ENCODE measurements at places on chromosomes 7 and 10. TPM values are rescaled to one million over a fixed set of nuclear protein-coding genes. Genes with fewer than 3 reads are reported as not detected.

SEMA3E gene
- total RNA-seq: 24.0 TPM

NEUROG3 gene
- not detected for total RNA-seq

GRCh38 chr10:46002916-46003693 is 27.3 kb downstream of the NCOA4 start:
- no peak for DNase-seq

LIPK gene
- not detected for total RNA-seq

SMKR1 gene
- total RNA-seq: 2.2 TPM

DNA sequence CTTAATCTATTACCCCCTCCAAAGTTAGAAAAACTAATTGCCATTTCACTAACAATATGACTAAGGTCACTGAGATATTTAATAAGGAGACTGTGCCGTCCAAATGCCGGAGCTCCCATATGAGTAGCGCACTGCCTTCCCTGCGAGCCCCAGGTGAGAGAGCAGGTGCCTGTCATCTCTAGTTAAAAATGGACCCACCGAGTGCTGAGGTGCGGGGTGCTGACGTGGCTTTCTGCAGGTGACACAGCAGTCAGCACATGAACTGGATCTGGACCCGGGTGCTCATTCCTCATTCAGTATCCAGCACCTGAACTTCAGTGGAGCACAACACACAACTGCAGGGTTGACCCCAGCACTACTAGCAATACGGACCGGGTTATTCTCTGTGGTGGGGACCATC is 138.0 kb upstream of the NPS start:
- DNase-seq: no peak

DNA sequence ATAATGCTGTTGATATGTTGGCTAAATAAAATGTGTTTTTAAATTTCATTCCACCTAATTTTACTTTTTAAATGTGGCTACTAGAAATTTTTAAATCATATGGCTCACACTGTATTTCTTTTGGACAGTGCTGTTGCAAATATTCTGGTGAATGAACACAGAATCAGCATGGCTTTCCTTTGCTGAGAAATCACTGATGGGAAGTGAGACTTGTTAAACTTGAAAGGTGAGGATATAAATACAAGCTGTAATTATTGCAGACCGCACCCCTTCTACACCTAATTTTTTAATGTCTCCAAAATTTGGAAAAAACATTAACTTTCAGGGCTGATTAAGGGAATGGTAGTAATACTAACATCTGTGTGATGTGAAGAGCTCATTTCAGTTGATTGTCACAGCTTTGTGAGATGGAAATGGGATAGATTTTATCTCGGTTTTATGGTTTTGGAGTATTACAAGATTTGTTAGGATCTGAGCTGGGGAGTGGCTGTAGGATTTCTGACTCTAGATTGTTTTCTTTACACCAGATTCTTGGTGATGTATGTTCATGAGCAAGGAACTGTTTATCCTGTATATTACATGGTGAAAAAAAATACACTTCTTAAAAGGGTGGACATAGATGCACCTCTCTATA is 1.3 kb downstream of the MIOS start:
- no peak for DNase-seq

DNA sequence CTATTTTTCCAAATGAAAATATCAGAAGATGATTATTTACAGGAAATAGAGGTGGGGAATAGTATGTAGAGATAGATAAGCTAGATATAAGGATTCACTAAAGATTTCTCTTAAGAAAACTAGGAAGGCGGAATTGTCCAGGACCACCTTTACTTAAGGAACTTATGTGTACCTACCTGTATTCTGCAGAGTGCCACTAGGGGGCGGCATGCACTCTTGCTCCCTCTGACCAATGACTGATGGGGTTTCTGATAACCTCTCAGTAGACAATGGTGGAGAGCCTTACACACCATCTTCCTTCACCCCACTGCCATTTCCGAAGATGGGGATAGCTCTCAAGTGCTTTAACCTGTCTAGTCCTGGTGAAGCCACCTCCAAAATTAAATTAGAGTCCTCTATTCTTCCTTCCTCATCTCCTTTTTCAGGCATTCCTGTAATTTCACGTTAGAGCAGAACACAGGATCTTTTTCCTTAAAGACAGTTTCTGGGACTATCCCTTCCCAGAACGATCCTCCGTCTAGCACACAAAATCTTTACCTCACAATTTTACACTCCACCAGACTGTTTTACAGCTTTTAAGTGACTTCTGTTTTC is 453.1 kb downstream of the SORCS1 start:
- DNase-seq: no peak

OR6V1 gene
- total RNA-seq: not detected

DNA sequence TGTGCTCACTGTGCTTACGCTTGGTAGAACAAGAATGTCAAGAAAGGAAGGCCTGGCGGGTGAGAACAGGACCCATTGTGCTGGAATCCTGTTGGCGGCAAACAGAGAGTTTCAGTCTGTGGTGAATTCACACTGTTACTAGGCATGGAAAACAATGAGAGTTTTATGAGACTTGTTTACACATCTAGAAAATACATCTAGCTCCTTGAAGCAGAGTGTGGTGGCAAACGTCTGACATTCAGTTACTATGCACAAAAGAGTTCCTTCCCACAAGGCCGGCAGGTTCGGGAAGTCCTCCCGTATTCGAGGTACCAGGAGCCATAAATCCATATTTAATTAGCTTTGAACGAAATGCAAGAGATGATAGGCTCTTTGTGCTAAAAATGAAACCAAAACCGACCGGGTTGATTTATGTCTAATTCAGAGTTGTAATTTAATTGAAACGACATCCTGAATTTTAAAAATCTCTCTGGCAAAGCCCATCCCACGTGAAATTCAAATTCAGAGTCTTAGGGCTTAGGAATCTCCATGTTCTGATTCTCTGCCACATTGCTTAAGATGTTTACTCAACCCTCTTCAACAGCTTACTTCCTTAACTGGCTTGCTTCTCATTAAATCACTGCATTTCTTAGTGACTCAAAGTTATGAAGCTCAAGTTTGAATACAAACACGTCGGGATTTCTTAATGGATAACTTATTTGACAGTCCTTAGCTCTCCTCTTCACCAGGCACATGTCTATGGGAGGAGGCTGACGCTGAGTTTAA is 299.9 kb upstream of the PITRM1 start:
- DNase-seq: no peak

DNA sequence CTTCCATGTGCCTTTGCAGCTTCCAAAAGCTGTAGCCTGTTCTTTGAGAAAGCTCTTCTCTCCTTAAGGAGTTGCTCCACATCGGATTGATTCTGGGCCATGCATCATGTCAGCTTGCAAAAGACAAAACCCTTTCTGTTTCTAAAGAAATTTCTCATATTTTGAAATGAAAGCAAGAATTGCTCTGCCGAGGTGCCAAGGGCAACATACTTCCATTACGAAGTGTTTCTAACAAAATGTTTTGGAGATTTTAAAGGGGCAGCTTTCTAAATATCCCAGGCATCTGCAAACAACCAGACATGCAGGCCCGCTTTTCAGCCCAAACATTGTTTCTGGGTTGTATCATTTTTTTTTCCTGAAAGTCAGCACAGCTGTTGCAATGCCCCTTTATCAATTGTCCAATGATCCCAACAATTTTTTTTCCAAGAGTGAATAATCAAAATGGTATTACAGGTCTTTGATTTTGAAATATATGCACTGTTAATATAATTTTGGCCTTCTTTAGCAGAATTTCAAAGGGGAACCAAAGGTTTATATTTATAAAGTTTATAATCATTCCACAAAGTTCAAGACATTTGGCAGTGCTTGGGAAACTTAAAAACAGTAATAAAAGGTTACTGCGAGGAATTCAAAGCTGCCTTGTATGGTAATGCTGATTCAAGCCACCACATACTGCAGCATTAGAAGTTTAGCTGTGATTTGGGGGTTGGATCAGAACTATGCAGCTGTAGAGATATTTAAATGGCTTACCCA is 61.0 kb downstream of the TES start:
- no peak for DNase-seq

DNA sequence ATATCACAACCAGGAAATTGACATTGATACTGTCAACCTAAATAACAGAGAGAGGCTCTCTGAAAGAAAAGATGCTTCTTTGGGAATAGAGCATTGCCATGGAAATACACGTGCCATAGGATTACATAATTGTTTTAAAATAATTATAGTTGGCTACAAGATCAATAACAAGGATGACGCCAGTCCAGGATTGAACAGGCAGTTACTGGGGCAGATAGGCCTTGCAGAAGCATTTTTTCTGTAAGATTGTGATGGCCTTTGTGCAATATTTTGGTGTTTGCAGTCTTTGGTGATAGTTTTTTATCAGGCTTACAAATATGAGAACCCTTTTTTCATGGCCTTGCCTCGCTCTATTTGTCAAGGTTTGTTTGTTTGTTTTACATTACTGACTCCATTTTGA is 10.5 kb downstream of the ACADSB start:
- no peak for DNase-seq

MKX gene
- total RNA-seq: 0.94 TPM

- no peak for DNase-seq
Observed at GRCh38 chr10:49534670-49535381, 4.1 kb downstream of the ERCC6 start.

- no peak for DNase-seq
Observed at GRCh38 chr7:130938661-130939060, 204.7 kb upstream of the KLF14 start.

DNA sequence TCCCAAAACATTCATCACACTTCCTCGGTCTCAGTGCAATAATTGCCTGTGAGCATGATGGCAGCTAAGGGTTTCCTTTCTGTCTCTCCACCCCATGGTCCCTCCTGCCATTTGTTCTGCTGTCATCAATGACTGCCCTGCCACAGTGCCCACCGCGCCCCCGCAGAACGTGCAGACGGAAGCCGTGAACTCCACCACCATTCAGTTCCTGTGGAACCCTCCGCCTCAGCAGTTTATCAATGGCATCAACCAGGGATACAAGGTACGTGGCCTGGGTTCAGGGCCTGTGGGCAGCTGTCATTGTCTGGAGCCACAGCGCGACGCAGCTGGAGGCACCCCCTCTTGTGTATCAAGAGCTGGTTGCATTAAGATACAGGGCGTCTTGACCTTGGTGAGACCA is 632.9 kb upstream of the FOXK1 start:
- no peak for DNase-seq

PGAM2 gene
- 0.62 TPM for total RNA-seq

PON2 gene
- 76.1 TPM for total RNA-seq

GRCh38 chr7:45651540-45651939 is 77.4 kb downstream of the ADCY1 start:
- no peak for DNase-seq

DNA sequence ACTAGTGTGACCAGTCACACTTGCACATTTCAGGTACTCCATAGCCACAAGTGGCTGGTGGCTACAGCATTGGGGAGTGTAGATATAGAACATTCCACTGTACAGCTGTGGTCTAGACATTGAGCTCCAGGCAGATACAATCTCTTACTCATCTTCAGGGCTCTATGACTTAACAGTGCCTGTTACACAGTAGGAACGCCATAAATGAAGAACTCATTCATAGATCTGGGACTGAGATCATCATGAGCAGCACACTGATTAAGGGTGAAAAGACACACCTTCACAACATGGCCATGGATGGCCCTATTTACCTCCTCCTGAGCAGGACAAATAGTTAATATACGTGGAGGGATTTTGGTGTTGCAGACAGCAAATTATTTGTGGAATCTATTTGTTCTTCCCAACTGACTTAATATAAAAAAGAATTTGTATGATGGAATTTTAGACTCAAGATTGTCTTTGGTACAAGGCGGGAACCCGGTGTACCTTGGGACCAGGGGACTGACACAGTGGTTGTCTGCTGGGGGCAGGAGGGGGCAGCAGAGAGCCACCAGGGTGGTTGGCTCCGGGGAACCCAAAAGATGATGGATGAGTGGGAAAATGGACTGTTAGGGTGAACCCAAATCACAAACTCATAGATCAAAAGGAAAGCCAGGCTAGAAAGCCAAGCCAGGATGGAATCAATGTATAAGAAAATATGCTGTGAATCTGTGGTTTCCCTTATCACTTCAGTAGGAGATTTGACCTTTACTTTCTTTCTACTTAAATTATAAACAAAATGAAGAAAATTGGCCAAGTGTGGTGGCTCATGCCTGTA is 24.3 kb upstream of the CPA2 start:
- DNase-seq: peak; percentile 58

DNA sequence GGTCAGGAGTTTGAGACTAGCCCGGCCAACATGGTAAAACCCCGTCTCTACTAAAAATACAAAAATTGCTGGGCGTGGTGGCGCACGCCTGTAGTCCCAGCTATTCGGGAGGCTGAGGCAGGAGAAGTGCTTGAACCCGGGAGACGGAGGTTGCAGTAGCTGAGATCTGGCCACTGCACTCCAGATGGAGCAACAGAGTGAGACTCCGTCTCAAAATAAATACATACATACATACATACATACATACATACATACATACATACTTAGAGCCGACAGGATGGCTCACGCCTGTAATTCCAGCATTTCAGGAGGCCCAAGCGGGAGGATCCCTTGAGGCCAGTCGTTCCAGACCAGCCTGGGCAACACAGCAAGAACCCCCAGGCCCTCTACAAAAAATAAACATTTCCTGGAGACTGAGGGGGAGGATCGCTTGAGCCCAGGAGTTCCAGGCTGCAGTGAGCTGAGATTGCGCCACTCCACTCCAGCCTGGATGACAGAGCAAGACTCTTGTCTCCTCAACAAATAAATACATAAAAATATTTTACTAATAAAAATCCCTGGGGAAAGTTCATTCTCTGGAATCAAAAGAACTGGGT is 90.9 kb upstream of the TNRC18 start:
- DNase-seq: no peak

DNA sequence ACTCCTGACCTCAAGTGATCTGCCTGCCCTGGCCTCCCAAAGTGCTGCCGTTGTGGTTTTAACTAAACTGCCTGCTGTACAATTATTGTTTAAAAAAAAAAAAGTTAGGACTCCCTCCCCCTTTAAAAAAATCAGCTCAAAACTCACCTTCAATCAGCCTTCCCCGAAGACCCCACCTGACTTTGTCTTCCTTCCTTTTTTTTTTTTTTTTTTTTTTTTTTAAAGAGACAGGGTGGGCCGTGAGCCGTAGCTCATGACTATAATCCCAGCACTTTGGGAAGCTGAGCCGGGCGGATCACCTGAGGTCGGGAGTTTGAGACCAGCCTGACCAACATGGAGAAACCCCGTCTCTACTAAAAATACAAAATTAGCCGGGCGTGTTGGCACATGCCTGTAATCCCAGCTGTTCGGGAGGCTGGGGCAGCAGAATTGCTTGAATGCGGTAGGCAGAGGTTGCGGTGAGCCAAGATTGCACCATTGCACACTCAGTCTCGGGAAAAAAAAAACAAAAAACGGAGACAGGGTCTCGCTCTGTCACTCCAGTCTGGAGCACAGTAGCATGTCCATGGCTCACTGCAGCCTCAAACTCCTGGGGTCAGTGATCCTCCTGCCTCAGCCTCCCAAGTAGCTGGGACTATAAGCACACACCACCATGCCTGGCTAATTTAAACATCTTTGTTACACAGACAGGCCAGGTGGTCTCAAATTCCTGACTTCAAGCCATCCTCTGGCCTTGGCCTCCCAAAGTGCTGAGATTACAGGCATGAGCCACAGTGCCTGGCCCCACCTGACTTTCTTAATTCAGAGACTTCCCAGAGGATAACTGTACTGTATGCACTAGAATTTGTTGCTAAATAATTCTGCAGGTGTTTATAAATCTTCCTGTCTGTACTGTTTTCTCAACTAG is 3.2 kb downstream of the FIS1 start:
- DNase-seq: no peak

HSPB1 gene
- 1,074 TPM for total RNA-seq

IQUB gene
- total RNA-seq: 1.6 TPM

- DNase-seq: no peak
Observed at GRCh38 chr10:126225672-126226008, 162.6 kb downstream of the ADAM12 start.

Data from ureter (tissue), 1 donor.